Germinal center (tissue), 1 donor: ENCODE measurements at places on chromosomes 5 and 9.

GRCh38 chr5:138082033-138082432 lies 1.8 kb upstream of the WNT8A start:
- no peak for DNase-seq

- no peak for DNase-seq
Measured at GRCh38 chr9:113600871-113601614, 137.5 kb downstream of the RGS3 start.

- DNase-seq: no peak
Measured at GRCh38 chr9:11141357-11141756, 528.6 kb upstream of the PTPRD start.

GRCh38 chr9:137798901-137799629 lies 78.5 kb upstream of the CACNA1B start:
- no peak for DNase-seq

- DNase-seq: no peak
Measured at GRCh38 chr9:25948182-25948581, 269.9 kb upstream of the TUSC1 start.

DNA sequence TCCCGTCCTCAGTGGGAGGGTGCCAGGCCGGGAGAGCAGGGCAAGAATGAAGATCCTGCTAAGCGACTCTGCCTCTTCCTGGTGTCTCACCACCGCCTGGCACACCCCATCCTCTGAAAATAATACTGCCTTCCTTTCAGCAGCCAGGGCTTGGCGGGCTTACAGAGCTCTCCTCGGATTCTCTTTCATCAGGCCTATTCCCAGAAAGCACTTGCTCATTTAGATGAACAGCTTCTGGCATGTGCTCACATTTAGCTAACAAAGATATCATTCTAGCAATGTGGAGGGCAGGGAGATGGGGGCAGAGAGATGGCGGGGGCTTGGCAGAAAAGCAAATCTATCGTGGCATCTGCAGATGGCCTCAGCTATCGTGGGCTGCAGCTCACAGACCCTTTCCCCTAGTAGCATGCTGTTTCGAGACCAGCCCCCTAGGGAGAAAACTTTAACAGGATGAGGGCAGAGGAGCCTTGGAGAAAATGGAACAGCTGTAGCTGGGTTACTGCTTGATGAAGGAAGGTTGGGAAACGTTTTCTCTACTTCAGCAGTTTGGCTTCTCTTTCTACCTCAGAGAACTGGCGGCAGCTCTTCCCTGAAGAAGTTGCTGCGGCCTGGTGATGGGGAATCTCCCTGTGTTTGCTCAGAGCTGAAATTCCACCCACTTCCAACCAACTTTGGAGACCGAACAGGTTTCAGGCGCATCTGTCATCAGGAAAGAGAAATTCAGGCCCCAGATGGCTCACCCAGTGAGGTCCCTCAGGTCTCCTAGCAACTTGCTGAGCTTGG lies 102.1 kb downstream of the TMEM174 start:
- no peak for DNase-seq

GRCh38 chr9:70921136-70921535 lies 200.3 kb downstream of the TRPM3 start:
- DNase-seq: no peak

GRCh38 chr5:15889001-15889400 lies 290.6 kb downstream of the MARCHF11 start:
- no peak for DNase-seq

DNA sequence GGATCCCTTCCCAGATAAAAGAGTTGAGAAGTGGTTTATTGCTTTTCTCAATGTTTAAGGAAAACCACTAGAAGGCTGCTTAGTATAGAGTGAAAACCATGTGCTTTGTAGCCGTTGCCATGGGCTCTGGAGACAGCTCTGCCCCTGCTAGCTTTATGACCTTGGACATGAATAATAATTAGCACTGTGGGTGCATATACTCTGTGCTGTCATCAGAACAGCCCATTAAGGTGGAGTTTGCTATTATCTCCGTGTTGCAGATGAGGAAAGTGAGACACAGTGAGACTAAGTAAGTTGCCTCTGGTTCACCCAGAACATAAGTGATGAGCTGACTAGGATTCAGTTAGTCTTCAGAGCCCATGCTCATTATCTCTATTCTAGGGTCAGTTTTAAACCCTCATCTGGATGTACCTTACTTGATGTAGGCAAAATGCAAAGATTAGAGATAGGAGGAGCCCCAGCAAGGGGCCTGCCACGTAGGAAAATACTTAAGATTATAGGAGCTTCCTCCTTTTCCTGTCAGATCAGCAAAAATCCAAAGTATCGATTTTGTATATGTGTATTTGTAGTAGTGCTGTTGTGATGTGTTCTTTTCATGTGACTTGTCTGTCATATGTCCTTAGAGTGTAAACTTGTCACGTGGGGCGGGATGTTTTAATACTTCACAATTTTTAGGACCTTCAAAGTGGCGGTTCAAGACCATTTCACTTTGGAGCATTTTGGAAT lies 102.5 kb downstream of the TLE4 start:
- DNase-seq: no peak

GRCh38 chr5:58363461-58364249 lies 96.2 kb downstream of the PLK2 start:
- DNase-seq: no peak

DNA sequence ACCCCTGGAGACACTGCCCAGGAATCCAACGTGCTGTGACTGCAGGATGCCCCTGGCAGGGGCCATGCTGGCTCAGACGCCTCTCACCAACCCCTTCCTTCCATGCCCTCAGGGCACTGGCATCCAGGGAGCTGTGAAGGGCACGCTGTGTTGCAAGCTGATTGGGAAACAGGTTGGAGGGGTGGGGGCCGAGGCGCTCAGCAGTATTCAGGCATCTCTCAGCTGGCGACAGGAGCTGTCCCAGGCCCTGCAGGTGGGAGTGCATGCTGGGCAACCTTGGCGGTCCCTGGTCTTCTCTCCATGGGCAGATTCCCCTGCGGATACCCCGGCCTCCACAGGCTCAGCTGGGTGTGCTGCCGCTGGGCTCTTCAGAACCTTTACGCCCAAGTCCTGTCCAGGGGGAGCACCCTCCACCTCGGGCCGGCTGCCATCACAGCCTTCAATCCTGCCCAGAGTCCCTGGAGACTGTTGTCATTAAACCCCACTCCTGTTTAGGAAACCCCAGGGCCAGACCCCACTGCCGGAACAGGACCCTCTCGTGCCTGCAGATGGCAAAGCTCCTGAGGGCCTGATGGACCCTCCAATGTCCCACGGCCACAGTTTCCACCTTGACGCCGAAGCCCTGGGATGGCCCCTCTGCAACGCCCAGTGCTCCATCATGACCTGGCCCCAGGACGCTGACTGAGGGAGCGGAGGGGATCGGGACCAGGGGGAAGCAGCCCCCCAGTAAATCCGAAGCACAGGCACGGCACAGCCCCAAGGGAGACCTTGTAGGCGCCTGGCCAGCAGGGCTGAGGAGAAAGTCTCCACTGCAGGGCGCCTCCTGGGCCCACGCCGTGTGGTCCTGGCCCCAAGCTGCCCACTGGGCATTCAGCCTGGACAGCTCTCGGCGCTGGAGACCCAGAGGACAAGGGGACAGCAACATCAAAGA lies 9.3 kb downstream of the TPPP start:
- DNase-seq: no peak

GRCh38 chr9:136045595-136046553 lies 49.2 kb downstream of the NACC2 start:
- DNase-seq: no peak

GRCh38 chr5:127785098-127785927 lies 82.1 kb downstream of the CCDC192 start:
- DNase-seq: no peak

- DNase-seq: no peak
Measured at GRCh38 chr9:74556685-74557084, 59.5 kb downstream of the RORB start.

GRCh38 chr9:120944434-120944843 lies 17.8 kb upstream of the TRAF1 start:
- DNase-seq: peak; percentile 85
